Inflammatory macrophage treated with lipopolysaccharide for 4 hours (primary cell): ENCODE measurements at places on chromosomes 1 and 21.
A peak's percentile ranks its signal among the peaks of the same experiment; 100 is the strongest.

DNA sequence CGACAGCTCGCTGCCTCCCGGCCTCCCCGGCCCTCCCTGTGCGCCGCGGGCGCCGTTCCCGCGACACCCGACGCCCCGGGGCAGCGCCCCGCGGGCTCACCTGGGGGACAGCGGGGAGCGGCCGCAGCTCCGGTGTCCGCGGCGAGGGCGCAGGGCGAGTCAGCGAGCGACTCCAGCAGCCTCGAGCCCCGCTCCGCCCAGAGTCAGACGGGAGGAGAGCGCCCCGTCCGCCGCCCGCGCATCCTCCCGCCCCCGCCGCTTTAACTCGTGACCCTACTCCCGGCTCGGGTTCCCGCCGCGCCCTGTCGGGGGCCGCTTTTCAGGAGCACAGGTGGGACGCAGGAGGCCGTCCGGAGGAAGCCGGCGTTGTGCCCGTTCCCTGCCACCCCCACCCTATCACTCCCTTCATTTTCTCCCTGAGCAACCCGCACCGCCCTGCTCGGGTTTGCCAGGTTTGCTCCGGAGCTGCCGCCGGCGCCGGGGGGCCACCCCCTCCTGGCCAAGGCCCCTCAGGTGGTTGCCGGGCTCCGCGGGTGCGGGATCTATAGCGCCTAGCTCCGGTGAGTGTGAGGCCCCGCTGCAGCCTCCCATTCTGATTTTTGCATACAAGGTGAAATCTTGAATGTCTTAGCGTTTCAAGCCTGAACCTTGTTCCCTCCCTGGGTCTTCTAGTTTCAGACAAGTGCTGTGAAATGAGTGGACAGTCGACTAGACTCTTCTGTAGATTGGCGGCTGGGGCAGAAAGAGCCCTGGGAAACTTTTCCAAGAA lies at the start of gene MCOLN3:
MCOLN3 (minus strand) TSS at position 205 of the 769 bp plus-strand sequence. CDS start 3,140 bp downstream, outside the sequence.
- peak; percentile 25 for DNase-seq

DNA sequence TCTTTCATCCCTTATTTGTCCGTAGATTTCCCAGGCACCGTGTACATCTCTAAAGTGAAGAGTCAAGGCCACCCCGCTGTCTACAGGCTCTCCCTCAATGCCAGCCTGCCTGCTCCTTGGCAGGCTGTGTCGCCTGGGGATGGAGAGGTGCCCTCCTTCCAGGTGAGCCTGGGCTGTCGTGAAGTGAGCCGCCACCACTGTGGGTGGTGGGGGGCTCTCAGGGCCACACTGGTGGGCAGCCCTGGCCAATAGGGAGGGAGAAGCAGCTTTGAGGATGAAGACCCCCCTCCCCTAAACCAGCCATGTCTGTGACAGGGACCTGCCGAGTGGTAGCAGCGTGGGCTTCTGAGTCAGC lies 46.2 kb downstream of the DISP3 start:
- no peak for DNase-seq

DNA sequence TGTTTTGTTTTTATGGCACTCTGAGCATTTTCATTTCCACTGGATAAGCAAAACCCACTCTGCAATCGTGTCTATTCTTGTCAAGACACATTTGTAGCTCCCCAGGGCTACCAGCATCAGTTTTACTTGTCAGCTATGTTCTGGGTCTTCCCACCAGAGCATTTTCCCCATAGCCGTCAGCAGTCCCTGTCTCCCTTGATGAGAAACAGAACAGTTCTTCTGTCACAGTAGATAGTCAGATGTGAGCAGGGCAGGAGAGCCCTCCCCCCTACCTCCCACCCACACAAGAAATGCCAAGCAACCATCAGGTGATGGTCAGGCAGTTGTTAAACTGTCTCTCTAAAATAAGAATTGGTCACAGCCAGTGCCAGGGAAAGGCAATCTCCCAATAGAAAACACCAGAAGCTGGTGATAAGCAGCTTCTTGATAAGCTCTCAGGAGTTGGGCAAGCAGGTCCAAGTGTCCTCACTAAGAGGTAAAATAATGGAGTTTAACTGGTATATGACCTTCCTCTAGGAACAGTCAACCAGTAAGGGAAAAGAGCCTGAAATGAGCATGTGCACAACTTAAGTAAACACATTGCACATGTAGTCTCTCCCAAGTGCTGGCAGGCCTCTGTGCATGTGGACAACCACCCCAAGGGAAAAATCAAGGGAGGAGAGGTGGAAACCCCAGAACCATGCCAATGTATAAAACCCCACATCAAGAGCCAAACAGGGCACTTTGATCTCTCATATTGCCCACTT lies 208.2 kb downstream of the S1PR1 start:
- DNase-seq: no peak

GRCh38 chr1:42822800-42823392 lies 5.7 kb upstream of the SVBP start:
- peak; percentile 55 for DNase-seq
